Thoracic aorta (tissue), 2 donors: ENCODE measurements at places on chromosomes 1 and 21. TPM values are rescaled to one million over a fixed set of nuclear protein-coding genes. Genes with fewer than 3 reads are reported as not detected.
A peak's percentile ranks its signal among the peaks of the same experiment; 100 is the strongest.

UBAP2L gene
- total RNA-seq = 119 TPM

DNA sequence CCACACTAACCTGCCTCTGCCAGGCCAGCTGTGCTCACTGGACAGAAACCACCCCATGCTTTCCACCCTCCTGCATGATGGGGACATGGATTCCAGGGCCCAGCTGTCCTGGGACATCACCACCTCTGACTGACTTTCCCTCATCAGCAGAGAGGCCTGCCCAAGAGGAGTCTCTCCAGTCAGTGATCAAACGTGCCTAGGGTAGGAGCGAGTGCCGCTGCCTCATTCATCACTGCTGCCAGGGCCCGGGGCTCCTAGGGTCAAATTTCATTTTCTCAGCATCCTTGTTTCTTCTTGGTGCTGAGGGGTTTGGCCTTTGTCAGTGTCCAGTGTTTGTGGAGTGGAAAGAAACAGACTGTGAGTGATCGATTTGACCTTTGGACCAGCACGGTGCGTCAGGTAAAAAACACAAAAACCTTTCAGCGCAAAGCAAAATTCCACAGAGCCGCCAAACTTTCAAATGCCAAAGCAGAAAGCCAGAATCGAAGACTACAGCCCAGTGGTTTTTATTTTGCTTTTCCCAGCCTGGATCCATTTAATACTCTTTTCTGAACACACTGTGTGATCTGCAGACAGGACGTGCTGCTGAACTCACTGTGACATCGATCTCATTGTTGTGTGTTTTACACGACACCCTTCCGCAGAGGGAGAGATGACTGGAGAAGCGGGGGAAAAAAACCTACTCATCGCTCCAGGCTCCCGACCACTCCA lies 43.2 kb downstream of the CAPN8 start:
- no peaks in the 10 kb centered on the region for H3K27me3 ChIP-seq
- no peaks in the 10 kb centered on the region for H3K36me3 ChIP-seq
- no peak overlapping the region for H3K27ac ChIP-seq
- no peaks in the 10 kb centered on the region for H3K4me1 ChIP-seq
- DNase-seq = no peak
- H3K4me3 ChIP-seq = no peak overlapping the region

GRCh38 chr1:246734866-246735265 lies 10.7 kb downstream of the SCCPDH start:
- DNase-seq = no peak
- no peak overlapping the region for H3K27ac ChIP-seq
- H3K4me3 ChIP-seq = no peak overlapping the region

PLA2G2F gene
- not detected for total RNA-seq

DNA sequence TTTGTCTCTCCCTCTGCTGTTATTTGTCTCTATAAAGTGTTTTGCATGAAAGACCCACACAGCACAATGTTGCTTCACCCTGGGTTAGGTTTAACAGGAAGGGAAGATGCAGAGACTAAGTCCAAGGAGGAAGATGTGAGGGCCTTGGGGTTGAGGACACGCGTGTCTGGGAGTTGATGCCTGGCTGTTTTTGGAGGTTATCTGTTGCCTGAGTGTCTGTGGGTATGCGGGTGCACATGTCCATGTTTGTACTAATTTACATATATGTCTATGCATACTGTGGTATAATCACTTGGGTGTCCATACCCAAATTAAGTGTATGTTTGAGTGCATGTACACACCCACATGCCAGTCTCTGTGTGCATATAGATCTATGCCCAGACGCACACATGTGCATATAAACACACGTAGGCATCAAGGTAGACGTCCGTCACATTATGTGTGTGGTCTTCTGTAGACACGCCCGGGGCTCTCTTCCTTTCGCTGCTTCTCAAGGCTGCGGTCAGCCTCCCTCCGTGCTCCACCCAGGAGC lies 962 bp upstream of the MAN1C1 start:
- H3K27me3 ChIP-seq = no peaks in the 10 kb centered on the region
- no peaks in the 10 kb centered on the region for H3K36me3 ChIP-seq
- DNase-seq = no peak
- H3K4me3 ChIP-seq = peak overlapping the region; percentile 87

VWA5B1 gene
- total RNA-seq = not detected

GRCh38 chr1:77412069-77412819 lies 130.4 kb downstream of the AK5 start:
- H3K27me3 ChIP-seq = no peaks in the 10 kb centered on the region
- peaks cover 6% of the 10 kb centered on the region for H3K4me1 ChIP-seq
- H3K36me3 ChIP-seq = no peaks in the 10 kb centered on the region
- no peak for DNase-seq

- no peaks in the 10 kb centered on the region for H3K36me3 ChIP-seq
- no peaks in the 10 kb centered on the region for H3K4me1 ChIP-seq
- no peaks in the 10 kb centered on the region for H3K27me3 ChIP-seq
- no peak overlapping the region for H3K27ac ChIP-seq
- DNase-seq = no peak
Measured at GRCh38 chr1:215772151-215772550, 205.0 kb downstream of the KCTD3 start.

WDR64 gene
- not detected for total RNA-seq

DNA sequence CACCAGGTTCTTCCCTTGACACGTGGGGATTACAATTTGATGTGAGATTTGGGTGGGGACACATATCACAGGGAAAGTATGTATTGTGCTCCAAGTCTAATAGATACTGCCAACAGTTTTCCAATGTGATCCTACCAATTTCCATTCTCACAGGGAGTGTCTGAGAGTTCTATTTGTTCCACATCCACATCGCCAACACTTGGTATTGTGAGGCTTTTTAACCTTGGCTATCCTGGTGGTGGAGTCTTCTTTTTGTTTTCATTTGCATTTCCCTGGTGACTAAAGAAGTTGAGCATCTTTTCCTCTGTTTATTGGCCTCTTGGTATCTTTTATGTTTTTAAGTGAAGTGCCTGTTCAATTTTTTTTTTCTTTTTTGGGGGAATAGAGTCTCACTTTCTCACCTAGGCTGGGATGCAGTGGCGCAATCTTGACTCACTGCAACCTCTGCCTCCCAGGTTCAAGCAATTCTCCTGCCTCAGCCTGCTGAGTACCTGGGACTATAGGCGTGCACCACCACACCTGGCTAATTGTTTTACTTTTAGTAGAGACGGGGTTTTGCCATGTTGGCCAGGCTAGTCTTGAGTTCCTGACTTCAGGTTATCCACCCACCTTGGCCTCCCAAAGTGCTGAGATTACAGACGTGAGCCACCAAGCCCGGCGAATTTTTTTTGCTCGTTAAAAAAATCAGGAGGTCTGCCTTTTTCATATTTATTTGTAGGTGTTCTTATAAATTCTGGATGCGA lies 15.9 kb upstream of the PADI1 start:
- no peak overlapping the region for H3K4me3 ChIP-seq
- H3K27ac ChIP-seq = no peak overlapping the region
- H3K4me1 ChIP-seq = no peaks in the 10 kb centered on the region
- no peak for DNase-seq

DNA sequence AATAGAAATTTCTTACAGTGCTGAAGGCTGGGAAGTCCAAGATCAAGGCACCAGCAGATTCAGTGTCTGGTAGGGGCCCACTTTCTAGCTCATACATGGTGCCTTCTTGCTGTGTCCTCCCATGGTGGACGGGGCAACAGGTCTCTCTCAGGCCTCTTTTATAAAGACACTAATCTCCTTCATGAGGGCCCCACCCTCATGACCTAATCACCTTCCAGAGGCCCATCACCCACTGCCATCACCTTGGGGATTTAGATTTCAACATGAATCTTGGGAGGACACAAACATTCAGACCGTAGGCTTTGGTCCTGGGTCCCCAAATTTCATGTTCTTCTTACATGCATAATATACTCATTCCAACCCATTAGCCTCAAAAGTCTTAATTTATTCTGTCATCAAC lies 71.5 kb downstream of the PGM1 start:
- no peak overlapping the region for H3K4me3 ChIP-seq
- no peak overlapping the region for H3K27ac ChIP-seq
- no peak for DNase-seq
- peaks cover 11% of the 10 kb centered on the region for H3K4me1 ChIP-seq
- no peaks in the 10 kb centered on the region for H3K36me3 ChIP-seq

- no peaks in the 10 kb centered on the region for H3K36me3 ChIP-seq
- no peak for DNase-seq
- no peaks in the 10 kb centered on the region for H3K27me3 ChIP-seq
- no peak overlapping the region for H3K4me3 ChIP-seq
- H3K27ac ChIP-seq = no peak overlapping the region
- H3K4me1 ChIP-seq = no peaks in the 10 kb centered on the region
Measured at GRCh38 chr1:42993502-42994136, 35.0 kb upstream of the SLC2A1 start.

GRCh38 chr1:59128784-59129227 lies 168.1 kb upstream of the FGGY start:
- no peak overlapping the region for H3K27ac ChIP-seq
- H3K36me3 ChIP-seq = no peaks in the 10 kb centered on the region
- no peak for DNase-seq
- no peak overlapping the region for H3K4me3 ChIP-seq
- H3K27me3 ChIP-seq = no peaks in the 10 kb centered on the region

GRCh38 chr1:208225954-208226937 lies 17.9 kb downstream of the PLXNA2 start:
- H3K4me1 ChIP-seq = peaks cover 66% of the 10 kb centered on the region
- no peaks in the 10 kb centered on the region for H3K27me3 ChIP-seq
- peak overlapping the region; percentile 88 for H3K27ac ChIP-seq
- H3K4me3 ChIP-seq = peak overlapping the region; percentile 7

ERRFI1 gene
- 158 TPM for total RNA-seq

DNA sequence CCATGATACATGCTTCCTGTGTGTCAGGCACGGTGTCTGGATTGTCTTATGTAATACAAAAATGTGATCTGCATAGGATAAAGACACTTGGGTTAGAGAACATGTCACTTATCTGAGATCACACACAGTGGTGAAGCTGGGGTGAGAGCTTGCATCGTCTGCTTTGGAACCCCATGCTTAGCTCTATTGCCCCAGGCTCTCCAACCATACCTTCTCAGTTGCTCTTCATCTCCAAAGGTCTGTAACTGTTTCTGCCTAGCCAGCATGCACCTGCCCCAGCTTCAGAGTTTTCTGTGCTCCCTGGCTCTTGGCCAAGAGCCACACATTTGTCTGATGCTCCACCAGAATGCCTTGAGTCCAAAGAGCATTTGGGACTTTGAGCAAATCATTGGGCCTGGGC lies 93.9 kb upstream of the COG2 start:
- no peaks in the 10 kb centered on the region for H3K36me3 ChIP-seq
- H3K27ac ChIP-seq = no peak overlapping the region
- no peak for DNase-seq
- H3K4me1 ChIP-seq = no peaks in the 10 kb centered on the region

- H3K36me3 ChIP-seq = no peaks in the 10 kb centered on the region
- H3K4me1 ChIP-seq = peaks cover 30% of the 10 kb centered on the region
- H3K27ac ChIP-seq = no peak overlapping the region
Measured at GRCh38 chr21:42230636-42231035, 11.7 kb downstream of the ABCG1 start.

GRCh38 chr1:219463636-219464035 lies 149.3 kb downstream of the ZC3H11B start:
- no peaks in the 10 kb centered on the region for H3K36me3 ChIP-seq
- DNase-seq = no peak
- no peaks in the 10 kb centered on the region for H3K27me3 ChIP-seq
- no peaks in the 10 kb centered on the region for H3K4me1 ChIP-seq

DNA sequence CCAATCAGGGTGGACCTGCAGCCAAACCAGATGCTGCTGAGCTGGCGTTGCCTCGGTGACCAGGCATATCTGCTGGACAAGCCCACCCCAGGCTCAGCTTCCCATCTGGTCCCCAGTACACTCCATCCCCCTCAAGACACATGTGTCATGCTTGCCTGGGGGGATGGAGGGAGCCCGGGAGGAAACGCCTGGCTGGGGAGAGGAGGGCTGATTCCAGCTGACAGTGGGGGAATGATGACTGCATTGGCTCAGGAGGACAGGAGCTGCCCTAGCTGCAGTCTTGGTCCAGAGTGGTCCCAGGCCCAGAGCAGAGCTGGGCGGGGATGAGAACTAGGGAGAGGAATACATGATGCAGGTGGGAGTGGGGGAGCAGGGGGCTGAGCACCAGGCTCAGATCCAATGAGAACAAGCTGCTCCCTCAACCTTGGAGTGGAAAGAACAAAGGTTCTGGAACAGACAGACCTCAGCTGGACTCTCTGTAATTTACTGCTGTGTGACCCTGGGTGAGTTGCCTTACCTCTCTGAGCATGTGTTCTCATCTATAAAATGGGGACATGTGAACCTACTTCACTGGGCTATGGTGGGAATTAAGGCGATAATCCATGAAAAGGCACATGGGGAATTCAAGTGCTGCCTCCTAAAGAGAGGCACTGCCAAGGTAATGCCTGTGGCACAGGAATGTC lies 23.1 kb upstream of the ECE1 start:
- H3K27me3 ChIP-seq = no peaks in the 10 kb centered on the region
- no peak overlapping the region for H3K4me3 ChIP-seq
- no peak for DNase-seq
- peak overlapping the region; percentile 95 for H3K27ac ChIP-seq
- H3K36me3 ChIP-seq = no peaks in the 10 kb centered on the region
- peaks cover 96% of the 10 kb centered on the region for H3K4me1 ChIP-seq

C4BPB gene
- total RNA-seq = 0.54 TPM

GRCh38 chr21:42798106-42798505 lies 81.2 kb downstream of the WDR4 start:
- H3K4me3 ChIP-seq = no peak overlapping the region
- no peak overlapping the region for H3K27ac ChIP-seq
- H3K36me3 ChIP-seq = no peaks in the 10 kb centered on the region
- H3K4me1 ChIP-seq = no peaks in the 10 kb centered on the region
- DNase-seq = no peak

DNA sequence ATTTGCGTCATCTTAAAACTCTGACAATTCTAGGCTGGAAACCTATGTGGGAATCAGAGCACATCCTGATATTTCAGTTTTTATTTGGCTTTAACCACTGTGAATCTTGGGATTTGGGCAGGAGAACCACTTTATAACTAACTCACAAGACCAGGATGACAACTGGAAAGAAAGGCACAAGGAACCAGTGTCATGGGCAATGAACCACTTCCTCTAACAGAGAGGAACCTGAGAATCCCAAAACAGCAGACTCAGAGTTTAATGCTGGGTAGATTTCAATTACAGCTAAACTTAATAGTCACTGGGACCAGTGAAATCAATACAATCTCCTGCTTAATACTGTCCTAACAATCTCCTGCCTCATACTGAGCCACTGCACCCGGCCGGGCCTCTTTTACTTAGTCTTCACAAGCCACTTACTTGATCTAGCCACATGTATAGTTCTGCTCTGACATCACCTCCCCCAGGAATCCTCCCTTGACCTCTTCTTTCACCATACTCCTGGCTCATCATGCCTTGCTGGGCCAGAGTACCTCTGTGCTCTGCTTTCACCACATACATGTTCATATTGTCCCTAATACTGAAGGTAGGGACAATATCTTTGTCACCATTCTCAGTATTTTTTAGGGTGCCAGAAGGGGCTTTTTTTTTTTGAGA lies 20.2 kb upstream of the SLFNL1 start:
- DNase-seq = no peak
- H3K36me3 ChIP-seq = peaks cover 7% of the 10 kb centered on the region
- peaks cover 19% of the 10 kb centered on the region for H3K4me1 ChIP-seq
- no peak overlapping the region for H3K27ac ChIP-seq
- no peaks in the 10 kb centered on the region for H3K27me3 ChIP-seq
